ENCODE measurements at places on chromosomes 16 and 17.

GRCh38 chr16:19115148-19116021 lies 1.6 kb downstream of the ITPRIPL2 start:
- DNase-seq, result no peak

- peak; percentile 67 for DNase-seq
These were observed 13.8 kb upstream of the KRTAP9-2 start for GRCh38 chr17:41212524-41213169.

GRCh38 chr16:58685084-58685449 lies 497 bp upstream of the SLC38A7 start:
- no peak for DNase-seq

- no peak for DNase-seq
These were observed 86.9 kb upstream of the HLF start for GRCh38 chr17:55177855-55178217.

DNA sequence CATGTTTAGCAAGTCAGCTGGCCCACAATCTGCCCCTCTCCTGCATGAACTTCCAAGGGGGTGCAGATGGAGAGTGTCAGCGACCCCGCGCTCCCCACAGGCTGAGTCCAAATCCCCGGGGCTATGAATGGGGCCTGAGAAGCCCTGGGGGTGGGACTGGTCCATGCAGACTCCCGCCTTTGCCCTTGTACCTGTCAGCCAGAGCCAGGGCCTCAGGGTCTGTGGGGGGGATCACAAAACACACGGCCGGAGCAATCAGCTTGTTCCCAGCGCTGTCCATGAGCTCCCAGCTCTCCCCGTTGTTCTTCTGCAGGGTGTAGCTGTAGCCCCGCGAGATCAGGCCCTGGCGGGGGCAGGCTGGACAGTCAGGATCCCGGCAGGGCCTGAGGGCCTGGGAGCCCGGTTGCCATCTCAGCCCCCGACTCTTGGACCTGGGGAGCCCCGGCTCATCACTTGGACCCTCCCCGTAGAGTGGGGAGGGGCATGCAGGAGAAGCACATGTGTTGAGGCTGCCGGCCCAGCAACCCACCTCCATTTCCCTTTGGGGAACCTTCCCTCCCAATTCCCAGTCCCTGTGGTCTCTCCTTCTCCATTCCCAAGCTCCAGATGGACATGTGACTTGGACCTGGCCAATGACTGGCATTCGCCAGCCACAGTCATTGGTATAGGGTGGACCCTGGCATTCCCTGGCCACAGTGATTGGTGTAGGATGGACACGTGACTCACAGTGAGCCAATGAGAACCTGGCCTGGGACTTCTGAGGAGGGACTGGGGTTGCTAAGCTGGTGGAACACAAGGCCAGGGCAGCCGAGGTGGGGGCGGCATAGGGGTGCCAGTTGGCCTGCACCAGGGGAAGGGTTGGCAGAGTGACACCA lies 42.4 kb downstream of the PPL start:
- no peak for DNase-seq

GRCh38 chr17:16878606-16879005 lies 93.3 kb downstream of the TNFRSF13B start:
- DNase-seq, result no peak

- DNase-seq, result no peak
These were observed 42.5 kb downstream of the AKAP10 start for GRCh38 chr17:19935169-19935568.

DNA sequence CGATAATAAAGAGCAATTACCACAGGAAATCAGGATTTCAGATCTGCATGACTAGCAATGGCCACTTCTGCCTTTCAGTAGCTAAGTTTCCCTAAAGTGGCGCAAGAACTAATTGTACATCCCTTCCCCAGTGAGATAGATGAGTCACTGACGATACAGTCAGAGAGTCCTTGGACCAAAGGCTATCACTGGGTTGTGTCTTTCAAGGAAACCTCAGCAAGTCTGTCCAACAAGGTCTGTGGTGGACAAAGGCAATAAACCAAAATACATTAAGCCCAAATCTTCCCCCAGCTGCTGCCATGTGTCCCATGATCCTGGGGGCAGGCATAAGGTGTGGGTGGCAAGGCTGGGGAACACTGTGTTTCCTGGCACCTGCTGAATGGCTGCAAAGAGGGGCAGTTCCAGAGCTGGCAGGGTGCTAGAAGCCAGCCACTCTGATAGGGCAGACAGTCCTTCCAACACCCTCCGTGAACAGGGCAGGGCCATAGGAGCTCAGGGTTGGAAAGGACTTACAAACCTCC lies 20.5 kb upstream of the MTMR4 start:
- no peak for DNase-seq

DNA sequence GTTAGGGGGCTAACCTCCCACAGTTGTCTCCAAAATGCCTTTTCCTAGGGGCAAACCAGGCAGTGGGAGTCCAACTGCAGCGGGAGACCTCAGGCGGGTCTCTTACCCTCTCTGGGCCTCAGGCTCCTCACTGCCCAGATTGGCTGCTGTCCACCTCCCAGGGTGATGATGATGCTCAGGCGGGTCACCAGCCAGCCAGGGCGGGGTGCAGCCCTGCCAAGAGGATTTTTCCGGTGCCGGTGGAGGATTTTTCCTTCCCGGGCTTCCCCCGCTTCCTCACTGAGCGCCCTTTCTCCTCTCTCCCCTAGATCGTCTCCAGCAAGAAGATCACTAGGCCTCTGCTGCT lies 22.8 kb downstream of the CPNE2 start:
- DNase-seq, result no peak

- no peak for DNase-seq
These were observed 7.7 kb upstream of the USP7 start for GRCh38 chr16:8971416-8971815.

- peak; percentile 62 for DNase-seq
These were observed 105.0 kb downstream of the ZNF778 start for GRCh38 chr16:89322321-89323119.

DNA sequence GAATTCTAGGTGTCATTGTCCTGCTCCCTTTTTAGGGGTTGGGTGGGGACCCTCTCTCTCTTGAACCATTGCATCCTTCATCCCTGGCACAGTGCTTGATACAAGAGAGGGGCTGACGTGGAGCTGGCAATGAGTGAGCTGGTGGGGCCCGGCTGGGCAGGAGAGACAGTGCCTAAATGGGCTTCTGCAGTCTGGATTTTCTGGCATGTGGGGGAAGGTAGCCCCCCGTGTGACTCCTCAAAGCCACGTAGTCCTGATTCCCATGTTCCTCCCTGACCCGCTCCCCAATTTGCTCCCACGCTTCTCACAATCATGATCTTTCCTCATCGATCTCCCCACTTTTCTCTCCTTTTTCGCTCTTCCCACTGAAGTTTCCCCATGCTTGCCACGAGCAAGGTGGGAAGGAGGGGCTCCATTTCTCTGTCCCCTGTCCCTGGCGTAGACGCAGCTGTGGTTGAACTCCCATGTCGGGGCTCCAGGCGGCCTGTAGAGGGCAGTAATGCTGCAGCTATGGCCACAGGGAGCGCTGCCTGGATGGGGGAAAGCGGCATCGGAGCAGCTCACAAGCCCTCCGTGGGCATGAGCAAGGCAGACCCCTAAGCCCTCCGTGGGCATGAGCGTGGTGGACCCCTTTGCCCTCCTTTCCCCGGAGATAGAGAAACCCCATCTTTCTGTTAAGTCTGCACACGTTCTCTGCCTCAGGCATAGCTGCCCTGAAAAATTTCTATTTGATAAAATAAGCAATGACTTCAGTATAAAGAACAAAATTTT lies 47.5 kb downstream of the HAPSTR1 start:
- peak; percentile 13 for DNase-seq

GRCh38 chr17:19301274-19301951 lies 61.1 kb downstream of the B9D1 start:
- DNase-seq, result no peak

- no peak for DNase-seq
These were observed 8.9 kb upstream of the TMEM220 start for GRCh38 chr17:10738521-10739258.

DNA sequence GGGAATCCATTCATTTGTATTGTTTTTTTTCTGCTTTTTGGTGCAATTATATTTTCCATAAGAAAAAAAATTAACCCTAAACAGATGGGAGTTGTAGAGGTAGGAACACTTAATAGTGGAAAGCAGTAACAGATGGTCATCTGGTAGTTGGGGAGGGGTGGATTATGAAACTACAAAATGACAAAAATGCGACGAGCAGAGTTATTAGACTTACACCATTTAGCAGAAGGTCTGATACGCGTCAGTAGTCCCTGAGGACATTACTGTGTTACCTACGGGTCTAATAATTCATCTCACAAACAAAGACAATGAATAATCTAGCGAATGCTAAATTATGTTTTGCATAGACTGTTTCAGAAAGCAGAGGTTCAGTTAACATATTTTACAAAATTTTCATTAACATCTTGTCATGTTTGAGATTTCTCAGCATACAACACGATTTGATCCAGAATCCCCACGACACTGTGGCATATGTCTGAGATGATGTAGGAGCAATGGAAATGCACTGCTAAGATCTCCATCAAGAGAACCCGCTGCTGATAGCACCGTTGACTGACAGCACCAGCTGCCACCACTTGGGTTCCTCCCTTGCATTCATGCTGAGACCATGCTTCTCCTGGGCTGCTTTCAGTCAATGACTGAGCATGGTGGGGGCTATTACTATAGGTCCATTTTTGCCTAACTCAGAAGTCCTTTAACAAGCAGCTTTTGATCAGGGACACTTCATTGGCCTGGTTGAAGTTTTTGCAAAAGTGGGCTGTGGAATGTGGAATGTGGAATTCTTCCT lies 182.2 kb upstream of the CPHXL start:
- no peak for DNase-seq

- no peak for DNase-seq
These were observed 4.4 kb upstream of the GDPD3 start for GRCh38 chr16:30117768-30118167.

DNA sequence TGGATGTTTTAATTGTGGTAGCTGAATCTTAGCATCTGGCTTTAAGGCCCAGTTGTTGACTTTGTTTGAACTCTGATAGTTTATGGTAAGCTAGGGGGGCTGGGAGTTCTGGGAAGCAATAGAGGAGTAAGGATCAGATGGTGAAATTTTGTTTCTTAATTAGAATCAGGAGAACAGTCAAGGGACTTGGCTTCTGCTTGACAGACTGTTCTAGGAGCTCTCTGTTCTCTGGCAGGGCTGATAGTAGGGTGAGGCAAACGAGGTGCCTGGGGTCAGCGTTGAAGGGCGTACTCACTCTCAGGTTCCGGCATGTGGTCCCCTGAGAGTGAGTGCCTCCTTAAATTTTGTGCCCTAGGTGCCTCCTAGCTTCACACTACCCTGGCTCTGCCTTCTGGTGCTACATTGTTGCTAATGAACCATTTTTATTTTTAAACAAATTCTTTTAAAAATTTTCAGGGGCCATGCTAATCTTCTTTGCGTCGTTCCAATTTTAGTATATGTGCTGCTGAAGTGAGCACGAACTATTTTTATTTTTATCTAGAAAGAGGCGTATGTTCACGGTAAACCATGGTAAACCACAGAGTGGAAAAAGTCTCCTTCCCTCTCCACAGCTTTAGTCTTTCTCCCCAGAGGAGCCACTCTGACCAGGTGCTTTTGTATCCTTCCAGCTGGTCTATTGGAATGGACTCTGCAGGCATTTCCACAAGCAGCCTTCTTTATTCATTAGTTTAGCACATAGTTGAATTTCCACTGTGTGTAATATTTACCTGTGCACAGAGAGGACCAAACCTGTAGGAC lies 19.7 kb downstream of the SLC7A6 start:
- no peak for DNase-seq

DNA sequence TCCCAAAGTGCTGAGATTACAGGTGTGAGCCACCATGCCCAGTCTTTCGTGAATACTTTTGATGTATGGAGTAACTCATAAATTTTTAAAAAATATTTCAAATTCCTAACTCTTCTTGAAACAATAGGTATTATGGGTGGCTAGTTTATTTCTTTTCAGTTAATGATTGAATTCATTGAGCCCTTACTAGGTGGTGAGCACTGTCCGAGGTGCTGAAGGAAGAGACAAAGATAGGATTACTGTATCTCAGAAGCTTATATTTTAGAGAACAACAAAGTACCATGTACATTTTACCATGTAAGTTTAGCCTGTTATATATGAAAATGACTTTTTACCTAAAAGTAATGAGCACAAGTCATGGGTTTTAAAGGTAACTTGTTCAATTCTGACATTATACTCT lies 418.3 kb downstream of the NPIPA7 start:
- DNase-seq, result no peak

DNA sequence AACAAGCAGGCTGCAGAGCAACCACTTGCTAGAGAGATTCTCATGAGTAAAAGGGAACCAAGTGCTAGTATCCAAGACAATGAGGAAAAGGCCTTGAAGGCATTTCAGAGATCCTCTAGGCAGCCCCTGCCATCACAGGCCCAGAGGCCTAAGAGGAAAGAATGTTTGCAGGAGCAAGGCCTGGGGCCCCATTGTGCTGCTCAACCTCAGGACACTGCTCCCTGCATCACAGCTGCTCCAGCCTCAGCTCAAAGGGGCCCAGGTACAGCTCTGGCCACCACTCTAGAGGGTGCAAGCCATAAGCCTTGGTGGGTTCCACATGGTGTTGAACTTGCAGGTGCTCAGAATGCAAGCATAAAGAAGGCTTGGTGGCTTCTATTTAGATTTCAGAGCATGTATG lies 243.0 kb upstream of the RPL38 start:
- no peak for DNase-seq

DNA sequence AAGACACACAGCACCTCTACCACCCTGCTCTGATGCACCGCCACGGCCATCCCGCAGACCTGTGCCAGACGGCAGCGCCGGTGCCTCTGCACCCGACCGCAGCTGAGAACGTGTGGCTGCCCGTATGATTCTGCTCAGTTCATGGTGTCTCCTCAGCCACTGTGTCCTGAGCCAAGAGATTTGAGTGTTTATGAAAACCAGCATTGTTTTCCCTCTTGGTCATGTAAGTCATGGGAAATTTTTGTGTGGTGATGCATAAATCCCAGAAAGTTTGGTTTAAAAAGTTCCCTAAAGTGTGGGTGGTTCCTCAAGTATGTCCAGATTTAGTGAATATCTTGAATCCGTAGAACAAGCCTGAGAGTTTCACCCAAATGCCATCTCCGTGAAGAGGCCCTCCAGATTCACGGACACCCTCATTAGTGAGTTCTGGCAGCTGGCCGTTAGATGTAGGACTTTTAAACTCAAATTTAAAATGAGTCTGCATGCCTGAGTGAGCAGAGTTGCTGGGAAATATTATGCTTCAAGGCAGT lies 57.6 kb downstream of the CDRT4 start:
- no peak for DNase-seq

DNA sequence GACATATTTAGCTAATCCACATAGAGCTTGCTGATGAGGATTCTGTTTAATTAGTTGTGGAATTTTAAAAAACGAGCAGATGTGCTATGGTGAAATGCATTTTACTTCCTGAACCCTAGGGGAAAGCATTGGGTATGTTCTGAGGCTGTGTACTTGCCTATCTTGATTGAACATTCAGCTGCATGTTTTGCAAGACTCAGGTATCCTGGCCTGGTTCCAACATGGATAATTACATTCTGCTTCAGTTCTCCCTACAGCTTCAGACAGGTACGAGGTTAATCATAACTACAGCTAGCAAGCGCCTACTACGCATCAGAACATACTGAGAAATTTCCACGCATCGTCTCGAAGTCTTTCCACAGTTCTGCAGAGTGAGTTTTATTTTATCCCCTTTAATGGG lies 77.0 kb downstream of the HS3ST2 start:
- peak; percentile 65 for DNase-seq
